Left lung (tissue), 14 donors: ENCODE measurements at places on chromosomes 2 and 18. TPM values are rescaled to one million over a fixed set of nuclear protein-coding genes. Genes with fewer than 3 reads are reported as not detected.

TMEM17 gene
- 2.7 TPM for total RNA-seq

TRIM43 gene
- not detected for total RNA-seq

ABHD3 gene
- total RNA-seq, result 29.0 TPM

ARHGAP15 gene
- 16.8 TPM for total RNA-seq

SRBD1 gene
- total RNA-seq, result 13.4 TPM

RTKN gene
- total RNA-seq, result 29.6 TPM

ENOSF1 gene
- total RNA-seq, result 72.7 TPM

C2orf72 gene
- 1.1 TPM for total RNA-seq

GREB1 gene
- 3.1 TPM for total RNA-seq

IL1RL2 gene
- total RNA-seq, result 2.5 TPM
